ENCODE measurements at places on chromosomes 6 and 20.

- DNase-seq = no peak
Measured at GRCh38 chr6:81450180-81450579, 302.3 kb downstream of the TENT5A start.

DNA sequence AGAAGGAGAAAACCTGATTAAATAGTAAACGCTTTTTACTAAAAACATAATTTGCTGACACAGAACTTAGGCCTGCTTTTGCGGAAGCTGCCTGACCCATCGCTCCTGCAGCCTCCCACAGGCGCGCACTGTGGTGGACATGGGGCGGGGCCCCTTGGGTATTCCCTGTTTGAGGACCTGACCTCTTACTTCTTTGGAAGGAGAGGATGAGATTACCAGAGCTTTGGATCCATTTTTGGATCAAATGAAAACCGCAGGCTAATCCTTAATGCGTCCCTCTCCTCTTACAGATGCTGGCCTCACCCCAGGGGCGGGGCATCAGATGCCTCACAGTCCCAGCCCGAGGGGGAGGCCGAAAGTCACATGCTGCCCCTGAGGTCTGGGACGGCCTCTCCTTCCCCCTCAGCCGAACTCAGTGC, 151.0 kb downstream of the SCML4 start:
- DNase-seq = no peak

DNA sequence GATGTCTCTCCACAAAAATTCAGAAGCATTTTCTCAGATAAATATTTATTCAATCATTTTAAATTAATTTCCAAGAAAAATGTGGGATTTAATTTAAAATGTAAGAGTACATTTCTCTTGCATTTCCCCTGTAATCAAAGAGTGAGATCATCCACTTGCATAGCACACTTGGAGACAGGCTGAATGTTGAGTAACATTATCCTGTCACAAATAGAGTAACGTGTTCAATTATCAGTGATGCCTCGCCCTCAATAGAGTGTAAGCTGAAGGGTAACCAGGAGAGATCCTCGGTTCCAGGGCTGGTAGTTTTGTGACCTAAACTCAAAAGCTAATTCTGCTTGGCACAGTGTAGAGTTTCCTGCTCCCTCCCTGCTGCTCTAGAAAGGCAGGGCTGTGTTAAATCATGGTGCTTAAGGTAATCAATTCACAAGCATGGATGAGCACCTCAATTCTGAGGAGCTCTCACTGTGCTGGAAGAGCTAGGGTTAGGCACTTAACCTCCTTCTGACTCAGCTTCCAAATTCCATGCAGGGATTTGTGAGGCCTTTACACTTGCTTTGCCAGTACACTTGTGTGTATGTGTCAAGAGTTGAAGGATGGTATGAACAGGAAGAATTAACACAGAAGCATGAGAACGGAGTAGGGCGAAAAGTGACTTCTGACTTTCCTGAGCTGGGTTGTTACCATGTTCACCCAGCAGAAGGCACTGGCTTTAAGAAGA, 56.6 kb downstream of the MMUT start:
- DNase-seq = no peak

- DNase-seq = no peak
Measured at GRCh38 chr6:98382246-98382645, 452.1 kb upstream of the POU3F2 start.

DNA sequence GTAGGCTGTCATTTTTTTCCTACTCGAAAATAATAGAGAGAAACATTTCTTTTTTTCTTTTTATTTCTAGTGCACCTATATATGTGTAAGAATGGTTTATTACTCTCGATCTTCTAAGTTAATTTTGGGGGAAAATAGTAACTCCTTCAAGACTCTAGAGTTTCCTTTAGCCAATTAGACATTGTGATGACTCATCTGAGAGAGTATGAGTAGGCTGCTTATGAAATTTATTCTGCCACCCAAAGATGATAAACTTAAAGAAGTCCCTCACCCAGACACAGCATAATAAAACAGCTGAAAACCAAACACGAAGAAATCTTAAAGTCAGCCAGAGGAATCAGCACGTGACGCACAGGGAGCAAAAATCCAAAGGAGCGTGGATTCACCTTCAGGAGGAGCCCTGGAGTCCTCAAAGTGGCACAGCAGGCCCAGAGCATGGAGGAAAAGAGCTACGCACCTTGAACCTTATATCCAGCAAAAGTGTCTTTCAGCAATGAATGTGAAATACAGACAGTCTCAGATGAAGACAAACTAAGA, 81.9 kb downstream of the ERMARD start:
- DNase-seq = peak; percentile 1

DNA sequence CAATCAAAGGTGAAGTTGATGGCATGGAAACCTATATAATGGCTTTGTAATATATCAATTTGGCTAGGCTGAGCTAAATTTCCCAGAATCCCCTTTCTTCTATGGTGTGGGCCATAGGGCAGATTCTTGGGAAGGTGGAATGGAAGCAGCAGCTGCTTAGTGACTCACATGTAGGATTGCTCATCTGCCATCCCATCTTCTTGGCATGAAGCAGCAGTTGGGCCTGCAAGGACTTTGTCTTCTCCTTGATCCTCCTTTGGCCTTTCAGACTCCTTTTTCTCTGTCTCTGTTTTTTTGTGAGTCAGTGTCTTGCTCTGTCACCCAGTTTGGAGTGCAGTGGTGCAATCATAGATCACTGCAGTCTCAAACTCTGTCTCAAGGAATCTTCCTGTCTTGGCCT, 52.6 kb upstream of the CEP162 start:
- no peak for DNase-seq

DNA sequence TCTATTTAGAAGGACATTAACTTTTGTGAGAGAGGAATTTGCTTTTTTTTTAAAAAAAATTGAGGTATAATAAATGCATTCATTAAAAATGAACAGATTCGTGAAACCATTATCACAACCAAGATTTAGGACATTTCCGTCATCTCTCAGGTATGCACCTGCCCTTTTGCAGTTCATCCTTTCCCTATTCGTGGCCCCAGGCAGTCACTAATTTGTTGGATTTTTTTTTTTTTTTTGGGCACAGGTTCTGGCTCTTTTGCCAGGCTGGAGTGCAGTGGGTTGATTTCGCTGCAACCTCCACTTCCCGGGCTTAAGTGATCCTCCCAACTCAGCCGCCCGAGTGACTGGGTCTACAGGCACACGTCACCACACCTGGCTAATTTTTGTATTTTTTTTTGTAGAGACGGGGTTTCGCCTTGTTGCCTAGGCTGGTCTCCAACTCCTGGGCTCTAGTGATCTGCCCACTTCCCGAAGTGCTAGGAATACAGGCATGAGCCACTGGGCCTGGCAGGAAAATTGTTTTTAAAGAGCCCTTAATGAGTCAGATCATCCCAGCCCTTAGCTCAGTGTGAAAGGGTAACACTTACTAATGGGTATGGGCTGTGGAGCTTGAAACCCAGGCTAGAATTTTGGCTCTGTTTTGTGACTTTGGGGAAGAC, 9.2 kb downstream of the PHF3 start:
- peak; percentile 45 for DNase-seq

DNA sequence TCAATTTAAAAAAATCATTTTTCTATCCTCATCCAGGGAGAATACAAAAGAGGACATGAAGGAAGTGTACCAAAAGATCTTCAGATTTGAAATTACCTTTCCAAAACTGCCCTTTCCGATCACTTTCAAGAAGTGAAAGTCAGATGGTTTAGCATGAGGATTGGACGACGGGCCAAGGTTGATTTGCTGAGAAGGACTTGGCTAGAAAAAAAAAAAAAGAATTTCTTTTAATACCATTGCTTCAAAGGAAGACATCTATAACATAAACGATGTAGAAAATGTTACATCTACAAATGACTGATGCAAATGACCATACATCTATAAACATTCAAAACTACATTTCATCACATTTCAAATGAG, 120.9 kb upstream of the SLC2A12 start:
- DNase-seq = no peak

DNA sequence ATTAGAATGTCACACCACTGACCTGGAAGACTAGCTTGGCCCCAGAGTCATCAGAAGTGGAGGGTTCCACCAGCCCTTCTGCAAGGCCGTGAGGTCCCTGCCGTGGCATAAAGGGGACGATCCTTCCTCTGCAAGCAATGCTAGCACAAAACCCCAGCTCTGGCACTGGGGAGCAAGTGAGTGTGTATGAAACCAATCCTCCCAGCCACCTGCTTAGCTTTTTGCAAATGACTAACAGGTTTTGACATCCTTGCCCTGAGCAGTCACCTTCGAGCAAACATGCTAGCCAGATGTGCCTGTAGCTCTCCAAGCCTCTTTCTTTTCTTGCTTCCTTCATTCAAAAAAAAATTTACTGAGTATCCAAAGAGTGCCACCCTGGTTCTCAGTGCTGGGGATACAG, 8.6 kb downstream of the SULF2 start:
- DNase-seq = no peak

DNA sequence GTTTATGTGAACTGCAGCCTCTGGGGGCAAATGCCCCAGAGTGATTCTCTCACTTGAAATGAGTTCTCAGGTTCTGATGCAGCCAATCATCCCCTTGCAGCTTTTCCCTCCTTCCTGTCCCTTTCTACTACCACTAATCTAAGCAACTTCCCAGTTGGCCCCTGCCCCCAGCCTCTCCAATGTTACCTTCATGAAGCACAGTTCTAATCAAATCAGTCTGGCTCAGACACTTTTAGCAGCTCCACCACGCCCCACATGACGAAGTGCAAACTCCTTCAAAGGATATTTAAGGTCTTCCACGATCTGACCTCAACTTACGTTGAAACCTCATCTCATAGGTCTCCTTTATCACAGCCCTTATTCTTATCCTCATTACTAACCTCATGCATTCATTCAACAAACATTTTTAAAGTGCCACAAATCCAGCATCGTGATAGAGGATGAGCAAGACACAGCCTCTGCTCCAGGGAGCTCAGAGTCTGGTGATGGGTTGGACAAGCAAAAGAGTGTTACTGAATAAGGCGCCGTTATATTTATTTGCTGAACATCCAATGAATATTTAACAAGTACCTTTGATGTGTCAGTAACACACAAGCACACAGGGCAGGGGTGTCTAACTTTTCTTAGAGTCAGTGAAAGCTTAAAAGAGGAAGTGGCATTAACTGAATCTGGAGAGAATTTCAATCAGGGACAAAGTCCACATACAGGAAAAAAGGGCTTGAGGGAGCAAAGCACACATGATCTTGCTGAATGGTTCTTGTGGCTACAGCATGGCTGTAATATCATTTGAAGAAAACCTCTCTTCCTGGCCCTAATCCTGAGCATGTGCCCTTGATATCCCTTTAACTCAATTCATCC, 20.4 kb upstream of the DTNBP1 start:
- no peak for DNase-seq

DNA sequence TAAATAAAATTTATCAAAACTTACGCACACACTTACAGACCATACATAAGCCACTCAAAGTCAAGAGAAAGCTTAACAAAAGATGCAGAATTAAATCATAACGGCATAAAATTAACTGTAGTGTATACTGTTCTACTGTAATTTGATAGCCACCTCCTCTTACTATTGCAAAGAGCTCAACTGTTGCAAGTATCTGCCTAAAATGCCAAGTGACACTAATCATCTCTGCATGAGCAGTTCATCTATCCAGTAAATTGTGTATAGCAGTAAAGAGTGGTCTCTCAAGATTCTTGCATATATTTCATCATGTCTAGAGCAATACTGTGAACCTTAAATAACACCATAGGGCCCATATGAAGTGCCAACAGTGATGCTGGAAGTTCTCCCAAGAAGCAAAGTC, 12.3 kb downstream of the OR2H2 start:
- DNase-seq = no peak

GRCh38 chr6:19837511-19838441, 606 bp downstream of the ID4 start:
- no peak for DNase-seq

DNA sequence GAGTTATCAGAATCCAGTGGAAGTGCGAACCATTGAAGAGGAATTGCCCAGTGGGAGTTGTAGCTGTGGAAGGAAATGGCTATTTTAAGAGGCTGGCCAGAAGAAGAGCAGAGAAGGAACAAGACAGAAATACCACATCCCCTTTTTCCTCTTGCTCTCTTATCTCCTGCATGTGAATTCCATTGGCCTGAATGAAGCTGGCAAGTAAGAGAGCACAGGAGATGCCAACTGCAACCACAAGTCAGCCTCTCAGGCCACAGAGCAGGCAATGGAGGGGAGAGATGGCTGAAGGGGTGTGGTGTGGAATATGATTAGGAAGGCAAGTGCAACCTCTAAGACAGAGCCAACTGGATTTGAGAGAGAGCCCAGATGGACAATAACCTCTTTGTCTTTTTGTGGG, 362.7 kb upstream of the IMPG1 start:
- DNase-seq = no peak

- DNase-seq = no peak
Measured at GRCh38 chr6:141501616-141502015, 631.1 kb upstream of the GJE1 start.

DNA sequence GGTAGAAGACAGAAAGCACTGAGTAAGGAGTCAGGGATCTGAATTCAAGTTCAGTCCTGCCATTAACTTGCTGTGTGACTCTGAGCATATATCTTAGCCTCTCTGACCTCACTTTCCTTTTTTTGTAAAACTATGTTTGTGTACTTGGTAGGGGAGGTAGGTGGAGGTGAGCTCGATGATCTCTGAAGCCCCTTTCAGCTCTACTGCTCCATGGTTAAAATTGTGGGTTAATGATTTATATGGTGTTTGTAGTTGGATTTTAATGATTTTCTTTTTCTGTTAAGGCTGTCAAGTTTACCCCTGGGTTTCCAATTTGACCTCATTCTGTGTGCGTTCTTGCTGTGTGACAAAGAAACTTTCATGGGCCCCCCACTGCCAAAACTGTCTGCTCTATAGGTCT, 124.1 kb downstream of the CD164 start:
- DNase-seq = no peak

GRCh38 chr6:142376800-142377496, 75.1 kb downstream of the ADGRG6 start:
- DNase-seq = peak; percentile 55

DNA sequence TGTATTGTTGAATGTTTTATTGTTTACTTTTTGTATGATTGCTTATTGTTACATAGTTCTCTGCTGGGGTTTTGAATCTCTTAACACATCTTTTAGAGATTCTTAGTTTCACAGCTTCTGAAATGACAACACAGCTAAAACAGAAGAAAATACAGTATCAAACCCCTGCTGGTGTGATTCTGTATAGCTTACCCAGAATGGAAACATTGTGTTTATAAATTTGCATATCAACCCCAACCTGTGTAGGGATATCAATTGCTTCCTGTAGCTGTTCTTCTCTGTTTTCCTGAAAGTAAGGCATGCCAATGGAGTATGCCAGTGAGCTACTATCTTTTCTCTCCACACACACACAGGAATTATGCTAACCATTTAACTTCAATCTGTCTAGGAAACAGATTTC, 64.3 kb upstream of the ID4 start:
- no peak for DNase-seq

DNA sequence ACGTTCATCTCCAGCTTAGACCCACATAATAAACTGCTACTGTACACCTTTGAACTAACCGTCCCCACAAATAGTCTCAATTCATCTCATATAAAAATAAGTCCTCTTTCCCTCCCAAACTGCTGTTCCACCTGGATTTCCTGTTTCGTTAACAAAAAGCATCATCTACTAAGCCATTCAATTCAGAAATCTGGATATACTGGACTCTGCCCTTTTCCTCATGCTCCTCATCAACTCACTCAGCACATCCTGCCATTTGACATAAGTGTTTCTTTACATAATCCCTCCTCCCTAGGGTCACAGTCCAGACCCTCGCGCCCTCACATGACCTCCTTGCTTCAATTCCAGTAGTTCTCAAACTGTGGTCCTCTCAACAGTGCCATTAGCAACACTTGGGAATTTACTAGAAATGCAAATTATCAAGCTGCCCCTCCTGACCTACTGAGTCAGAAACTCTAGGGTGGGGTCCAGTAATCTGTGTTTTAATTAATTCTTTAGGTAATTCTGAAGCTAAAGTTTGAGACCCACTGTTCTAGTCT, 4.5 kb downstream of the MKKS start:
- DNase-seq = no peak

Data from kidney glomerular epithelial cell (primary cell).